ENCODE measurements at places on chromosomes 11 and 22.
A peak's percentile ranks its signal among the peaks of the same experiment; 100 is the strongest.

- peak; percentile 64 for DNase-seq
These were observed 13.2 kb upstream of the OR4C12 start for GRCh38 chr11:49995565-49995964.

- DNase-seq = peak; percentile 91
These were observed 5.2 kb downstream of the TMEM134 start for GRCh38 chr11:67463680-67464410.

DNA sequence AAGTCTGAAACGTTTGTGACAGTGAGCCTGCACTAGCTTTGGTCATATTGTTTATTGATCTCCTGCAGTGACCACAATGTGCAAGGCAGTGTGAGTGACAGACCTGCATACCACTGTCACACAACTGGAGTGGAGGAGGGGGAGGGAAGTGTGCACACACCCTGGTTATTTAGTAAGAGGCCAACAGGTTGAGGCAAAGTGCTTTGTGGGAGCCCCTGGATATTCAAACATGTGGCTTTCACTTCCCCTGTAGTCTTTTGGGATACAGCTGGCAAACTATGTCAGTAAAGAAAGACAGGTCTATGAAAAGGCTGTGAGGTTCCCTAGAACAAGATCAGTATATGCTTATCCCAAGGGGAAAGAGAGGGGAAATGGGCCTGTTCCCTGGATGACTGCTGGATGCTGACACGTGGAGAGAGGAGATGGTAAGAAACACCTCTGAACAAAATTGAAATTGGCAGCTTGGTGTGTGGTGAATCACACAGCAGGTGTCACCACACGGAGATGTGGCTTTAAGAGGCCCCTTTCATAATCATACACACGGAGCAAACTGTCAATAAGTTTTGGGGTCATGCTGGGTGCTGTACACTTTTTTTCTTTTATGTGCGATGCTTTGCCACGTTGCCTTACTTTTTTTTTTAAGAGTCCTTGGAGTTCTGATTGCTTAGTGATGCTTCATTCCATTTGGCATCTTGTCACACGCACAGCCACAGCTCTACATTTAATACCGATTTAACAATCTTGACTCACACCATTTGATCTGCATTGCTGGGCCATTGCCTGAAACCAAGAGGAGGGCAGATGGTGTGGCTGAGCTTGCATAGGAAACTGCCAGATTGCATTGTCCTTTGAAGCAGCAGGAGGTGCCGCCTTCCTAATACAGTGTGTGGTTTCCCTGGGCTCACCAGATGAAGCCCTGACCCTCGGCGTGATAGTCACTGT lies 11.3 kb downstream of the OSBP2 start:
- DNase-seq = no peak

- DNase-seq = no peak
These were observed 79.0 kb upstream of the VSTM5 start for GRCh38 chr11:93929407-93929806.

DNA sequence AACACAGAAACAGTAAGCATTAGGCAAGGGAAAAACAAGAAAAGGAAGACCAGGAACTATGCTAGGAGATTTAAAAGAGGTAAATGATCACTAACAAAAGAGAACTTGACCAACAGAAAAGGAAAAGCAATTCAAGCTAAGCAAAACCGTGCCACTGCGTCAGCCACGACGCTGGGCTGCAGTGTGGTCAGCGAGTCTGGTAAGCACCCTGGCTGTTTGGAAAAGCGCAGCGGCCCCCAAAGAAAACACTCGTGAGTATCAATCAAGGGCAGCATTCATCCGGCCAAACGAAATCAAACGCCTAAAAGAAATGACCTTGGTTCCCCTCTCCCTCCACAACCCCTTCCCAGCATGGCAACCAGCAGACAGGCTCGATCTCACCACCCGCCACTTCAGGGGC lies 28.8 kb downstream of the PACSIN2 start:
- no peak for DNase-seq

DNA sequence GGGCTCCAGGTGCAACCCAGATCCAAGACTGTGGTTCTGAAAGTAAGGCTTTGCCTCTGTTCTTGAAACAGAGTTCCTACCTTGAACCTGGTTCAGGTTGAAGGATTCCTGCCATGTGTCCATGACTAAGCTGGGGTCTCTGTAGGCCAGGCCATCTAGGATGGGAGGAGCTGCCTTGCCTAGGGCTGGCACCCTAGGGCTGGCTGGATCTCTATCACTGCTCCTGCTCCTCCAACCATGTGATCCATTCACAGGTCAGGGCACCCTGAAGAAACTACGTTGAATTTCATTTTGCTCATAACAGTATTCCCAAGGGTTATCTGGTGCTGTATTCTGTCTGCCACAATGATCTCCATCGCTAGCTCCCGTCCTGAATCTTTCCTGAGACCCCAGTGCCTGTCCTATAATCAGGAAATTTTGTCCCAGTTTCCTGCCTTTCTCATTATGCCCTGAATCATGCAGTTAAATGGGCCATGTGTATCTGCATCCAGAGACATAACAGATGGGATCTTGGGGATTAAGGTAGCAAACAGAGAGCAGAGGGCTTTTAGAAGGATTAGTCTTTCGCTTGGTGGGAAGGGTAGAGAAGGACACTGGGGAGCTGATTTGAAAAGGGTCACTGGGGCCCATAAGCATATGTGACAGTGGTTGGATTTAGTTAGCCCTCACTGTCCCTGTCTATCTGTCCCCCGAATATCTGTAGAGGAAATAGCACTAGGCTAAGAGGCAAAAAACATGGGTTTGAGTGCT lies 98.2 kb upstream of the MTMR2 start:
- no peak for DNase-seq

DNA sequence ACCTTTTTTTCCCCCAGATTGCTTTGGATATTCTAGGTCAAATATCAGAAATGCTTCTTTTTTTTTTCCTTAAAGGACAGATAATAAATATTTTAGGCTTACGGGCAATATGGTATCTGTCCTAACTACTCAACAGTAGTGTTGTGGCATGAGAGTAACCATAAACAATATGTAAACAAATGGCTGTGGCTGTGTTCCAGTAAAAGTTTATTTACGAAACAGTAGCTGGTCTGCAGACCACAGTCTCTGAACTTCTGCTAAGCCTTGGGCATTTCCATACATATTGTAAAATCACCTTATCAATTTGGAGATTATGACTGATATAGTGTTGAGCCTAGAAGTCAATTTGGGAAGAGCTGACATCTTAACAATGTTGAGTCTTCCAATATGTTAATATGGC lies 139.0 kb upstream of the PITPNB start:
- no peak for DNase-seq

- DNase-seq = peak; percentile 46
These were observed 892 bp downstream of the GDPD5 start for GRCh38 chr11:75524665-75525432.

GRCh38 chr11:123443851-123444623 lies 14.0 kb downstream of the GRAMD1B start:
- DNase-seq = no peak

GRCh38 chr22:20606784-20607128 lies 99.3 kb downstream of the MED15 start:
- no peak for DNase-seq

GRCh38 chr22:20546541-20546950 lies 39.1 kb downstream of the MED15 start:
- no peak for DNase-seq

- no peak for DNase-seq
These were observed at the start of gene KLHDC7B for GRCh38 chr22:50545522-50546325. TSS of gene KLHDC7B (plus strand) at chr22:50545899. CDS start at chr22:50546244, 345 bp downstream.

DNA sequence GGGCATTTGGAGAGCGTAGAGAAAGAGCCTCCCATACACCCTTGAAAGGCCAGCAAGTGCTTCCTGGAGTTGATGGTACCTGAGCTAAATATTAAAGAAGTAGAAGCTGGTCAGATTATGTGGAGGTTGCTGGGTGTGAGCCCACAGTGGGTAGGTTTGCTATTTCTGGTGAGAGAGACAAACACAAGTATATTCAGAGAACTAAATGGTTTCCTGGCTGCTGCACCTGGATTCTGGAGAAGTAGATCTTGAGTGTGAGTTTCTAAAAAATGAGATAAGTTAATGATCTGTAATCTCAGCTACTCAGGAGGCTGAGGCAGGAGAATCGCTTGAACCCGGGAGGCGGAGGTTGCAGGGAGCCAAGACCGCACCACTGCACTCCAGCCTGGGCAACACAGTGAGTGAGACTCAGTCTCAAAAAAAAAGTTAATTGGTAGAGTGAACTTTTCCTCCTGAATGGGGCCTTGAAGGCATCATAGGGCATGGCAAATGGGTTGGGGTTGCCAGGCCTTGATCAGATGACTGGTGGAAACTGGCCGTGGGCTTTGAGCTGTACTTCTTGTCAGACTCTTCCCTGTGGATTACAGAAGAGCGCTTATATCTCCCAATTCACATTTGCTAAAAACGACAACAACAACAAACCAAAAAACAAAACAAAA lies 75.8 kb downstream of the ADAMTS15 start:
- DNase-seq = no peak

- no peak for DNase-seq
These were observed 54.4 kb upstream of the DRD2 start for GRCh38 chr11:113529606-113530005.

- DNase-seq = no peak
These were observed 5.6 kb upstream of the TMA7B start for GRCh38 chr22:39954584-39955055.
